ENCODE measurements at places on chromosomes 5 and 9.
A peak's percentile ranks its signal among the peaks of the same experiment; 100 is the strongest.

GRCh38 chr9:114898741-114899140 lies 31.6 kb downstream of the TNFSF8 start:
- DNase-seq = peak; percentile 48

- no peak for DNase-seq
Observed at GRCh38 chr9:31736581-31737179, 647.8 kb upstream of the ACO1 start.

GRCh38 chr5:88770276-88771257 lies 112.4 kb downstream of the MEF2C start:
- DNase-seq = no peak

- DNase-seq = no peak
Observed at GRCh38 chr5:110884005-110884404, 145.2 kb downstream of the SLC25A46 start.

Data from stomach (tissue), 19 donors.